GM20000 (cell line): ENCODE measurements at places on chromosomes 3 and 15.

DNA sequence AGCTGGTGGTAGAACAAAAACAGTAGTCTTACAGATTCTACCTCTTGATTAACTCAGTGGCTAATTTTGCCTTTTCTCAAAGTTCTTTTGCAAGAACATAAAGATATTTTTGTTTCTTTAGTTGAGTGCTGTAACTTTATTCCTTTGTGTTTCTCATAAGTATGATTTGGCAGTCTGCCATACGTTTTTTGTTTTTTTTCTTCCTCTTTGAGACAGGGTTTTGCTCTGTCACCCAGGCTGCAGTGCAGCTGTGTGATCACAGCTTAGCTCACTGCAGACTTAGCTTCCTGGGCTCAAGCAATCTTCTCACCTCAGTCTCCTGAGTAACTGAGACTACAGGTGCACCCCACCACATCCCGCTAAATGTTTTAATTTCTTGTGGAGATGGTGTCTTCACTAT lies 22.4 kb downstream of the B3GNT5 start:
- no peak for DNase-seq

- no peak for DNase-seq
Measured at GRCh38 chr3:81095956-81096355, 665.5 kb downstream of the GBE1 start.

DNA sequence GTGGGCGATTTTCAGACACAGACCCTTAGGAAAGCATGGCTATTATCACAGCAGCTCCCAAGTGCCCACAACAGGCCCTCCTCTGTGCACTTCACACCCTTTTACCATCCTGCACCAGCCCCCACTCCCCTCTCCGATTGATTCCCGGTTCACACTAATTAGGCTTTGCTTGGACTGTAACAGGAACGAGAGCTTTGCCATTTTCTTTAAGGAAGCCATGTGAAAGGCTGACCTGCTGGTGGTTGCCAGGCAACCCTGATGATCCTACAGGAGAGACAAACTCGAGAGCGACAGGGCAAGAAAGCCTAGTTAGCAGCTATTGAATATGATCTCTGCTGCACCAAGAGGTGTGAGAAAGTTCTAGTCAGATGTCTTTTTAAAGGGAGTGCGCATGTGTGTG lies 28.2 kb upstream of the DET1 start:
- no peak for DNase-seq

DNA sequence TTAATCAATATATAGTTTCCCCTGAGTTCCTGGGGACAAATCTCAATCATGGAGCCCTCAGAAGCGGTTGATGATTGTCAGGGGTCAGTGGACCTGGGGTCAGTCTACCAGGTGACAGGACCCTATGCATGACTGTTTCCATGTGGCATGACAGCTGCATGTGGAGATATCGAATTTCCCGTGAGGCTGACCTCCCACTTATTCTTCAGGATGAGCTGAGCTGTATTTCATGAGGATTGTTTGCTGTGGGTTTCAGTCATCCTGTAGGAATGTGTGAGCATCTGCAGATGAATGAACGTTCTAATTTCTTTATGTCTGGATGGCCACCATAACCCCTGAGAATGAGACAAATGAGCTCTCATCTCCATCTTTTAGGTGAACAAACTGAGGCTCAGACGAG lies 93.0 kb upstream of the HES1 start:
- no peak for DNase-seq

DNA sequence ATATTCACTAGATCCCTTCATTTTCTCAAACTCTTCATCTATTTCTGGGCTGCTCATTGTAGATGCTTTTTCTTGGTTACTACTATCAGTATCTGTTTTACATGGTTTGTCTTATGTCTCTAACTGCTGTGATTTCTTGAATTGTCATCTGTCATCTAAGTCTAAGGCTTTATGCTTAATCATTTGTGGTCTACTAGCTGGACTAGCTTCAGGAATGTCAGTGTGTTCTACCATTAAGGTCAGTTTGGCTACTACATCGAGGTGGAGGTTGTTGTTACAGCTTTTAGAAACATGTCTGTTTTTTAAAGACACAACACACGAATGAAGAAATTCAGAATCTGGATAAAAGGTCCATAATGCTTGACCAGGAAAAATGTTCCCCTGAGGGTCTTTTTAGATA lies 82.2 kb downstream of the ABI3BP start:
- DNase-seq = no peak

- DNase-seq = no peak
Measured at GRCh38 chr3:62169906-62170660, 203.3 kb downstream of the FEZF2 start.

DNA sequence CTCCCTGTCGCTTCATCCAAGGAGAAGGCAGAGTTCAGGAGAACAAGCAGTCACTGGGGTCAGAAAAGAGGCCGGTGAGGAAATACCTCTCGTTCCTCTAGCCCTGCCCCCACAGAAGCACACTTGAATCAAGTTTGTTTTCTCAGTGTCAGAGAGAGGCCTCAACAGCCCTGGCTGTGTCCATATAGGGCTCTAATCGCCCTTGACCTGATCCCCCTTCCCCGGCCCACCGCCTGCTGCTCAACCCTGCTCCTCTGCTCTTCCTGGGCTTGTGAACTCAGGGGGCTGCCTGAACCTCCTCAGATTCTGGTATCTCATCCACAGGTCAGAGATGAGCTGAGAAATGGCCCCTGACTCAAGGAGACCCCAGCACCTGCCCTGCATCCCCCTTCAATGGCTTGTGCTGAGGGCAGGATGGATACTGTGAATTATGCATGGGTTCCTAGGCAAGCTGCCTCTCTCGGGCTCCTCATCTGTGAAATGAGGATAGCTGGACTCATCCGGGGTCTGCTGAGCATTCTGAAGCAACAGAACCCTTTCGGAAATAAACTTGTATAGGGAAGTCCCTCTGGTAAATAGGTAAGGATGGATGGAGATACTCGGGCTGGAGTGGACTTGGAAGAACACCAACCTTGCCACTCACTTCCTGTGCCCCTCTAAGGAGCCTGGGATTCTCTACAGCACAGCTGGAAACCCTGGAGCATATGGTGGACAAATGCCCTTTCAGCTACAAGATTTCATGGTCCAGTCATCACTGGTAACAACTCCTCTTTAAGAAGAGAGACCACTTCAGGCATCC lies 147.5 kb downstream of the STT3B start:
- DNase-seq = no peak

- DNase-seq = no peak
Measured at GRCh38 chr3:197701841-197702240, 34.9 kb downstream of the RUBCN start.

- DNase-seq = no peak
Measured at GRCh38 chr3:169212086-169212485, 451.4 kb downstream of the MECOM start.

GRCh38 chr15:66834881-66835878 lies 133.1 kb downstream of the SMAD6 start:
- DNase-seq = no peak

- DNase-seq = no peak
Measured at GRCh38 chr3:141940194-141940776, 63.8 kb downstream of the ATP1B3 start.

DNA sequence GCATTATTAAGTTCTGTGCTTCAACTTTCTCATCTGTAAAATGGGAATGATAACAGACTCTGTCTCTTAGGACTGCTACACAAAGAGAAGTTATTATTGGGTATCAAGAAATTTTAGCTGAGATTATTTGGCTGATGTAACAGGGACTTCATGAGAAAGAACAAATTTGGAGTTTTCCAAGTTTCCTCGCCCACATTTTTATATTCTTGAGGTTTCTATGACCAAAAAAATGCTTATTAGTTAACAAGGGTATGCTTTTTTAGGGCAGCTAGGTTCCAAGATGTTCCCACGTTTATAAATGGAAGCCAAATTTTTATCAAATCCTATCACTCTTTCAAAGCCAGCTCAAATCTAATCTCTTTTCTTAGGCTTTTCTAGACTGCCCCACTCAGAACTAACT lies 50.6 kb upstream of the C3orf80 start:
- no peak for DNase-seq

GRCh38 chr3:35733341-35733740 lies 94.0 kb downstream of the ARPP21 start:
- DNase-seq = no peak

GRCh38 chr15:70033529-70034140 lies 64.1 kb downstream of the TLE3 start:
- DNase-seq = no peak

- DNase-seq = no peak
Measured at GRCh38 chr3:69413551-69414207, 27.8 kb upstream of the FRMD4B start.

DNA sequence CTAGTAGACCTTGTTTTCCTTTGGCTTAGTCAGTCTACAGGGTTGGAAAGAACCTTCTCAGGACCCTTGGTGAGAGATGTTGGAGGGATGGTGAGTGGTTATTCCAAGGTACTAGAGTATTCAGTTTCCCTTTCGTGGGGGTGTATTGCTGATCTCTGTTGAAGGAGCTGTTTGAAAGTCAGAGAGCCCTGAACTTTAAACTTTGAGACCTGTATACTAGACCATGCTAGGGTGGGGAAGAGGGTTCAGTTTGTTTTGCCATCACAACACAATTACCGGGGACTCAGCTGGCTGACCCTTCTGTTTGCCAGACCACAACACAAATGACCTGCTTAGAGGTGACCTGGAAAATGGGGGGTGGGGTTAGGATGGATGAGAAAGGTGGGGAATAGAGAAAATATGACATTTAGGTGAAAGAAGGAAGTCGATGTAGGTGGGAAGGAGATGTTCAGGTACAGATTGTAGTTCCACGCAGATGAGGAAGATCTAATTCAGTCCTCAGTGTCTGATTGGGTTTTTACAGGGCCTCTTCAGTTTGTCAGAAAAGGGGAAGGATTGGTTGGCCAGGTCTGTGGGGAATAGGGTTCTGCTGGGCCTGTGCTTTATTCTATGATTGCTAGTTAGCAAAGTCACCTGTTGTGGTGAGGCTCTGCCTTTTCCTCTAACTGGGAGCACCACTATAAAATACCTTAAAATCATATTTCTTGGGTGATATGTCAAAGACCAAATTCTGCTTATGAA lies 6.8 kb downstream of the UBE2E2 start:
- no peak for DNase-seq

- peak; percentile 80 for DNase-seq
Measured at GRCh38 chr3:42654331-42655201, 1.1 kb downstream of the ZBTB47 start.

GRCh38 chr3:140004271-140004670 lies 69.3 kb downstream of the CLSTN2 start:
- no peak for DNase-seq

GRCh38 chr15:24940236-24940635 lies 14.6 kb upstream of the SNRPN start:
- no peak for DNase-seq

DNA sequence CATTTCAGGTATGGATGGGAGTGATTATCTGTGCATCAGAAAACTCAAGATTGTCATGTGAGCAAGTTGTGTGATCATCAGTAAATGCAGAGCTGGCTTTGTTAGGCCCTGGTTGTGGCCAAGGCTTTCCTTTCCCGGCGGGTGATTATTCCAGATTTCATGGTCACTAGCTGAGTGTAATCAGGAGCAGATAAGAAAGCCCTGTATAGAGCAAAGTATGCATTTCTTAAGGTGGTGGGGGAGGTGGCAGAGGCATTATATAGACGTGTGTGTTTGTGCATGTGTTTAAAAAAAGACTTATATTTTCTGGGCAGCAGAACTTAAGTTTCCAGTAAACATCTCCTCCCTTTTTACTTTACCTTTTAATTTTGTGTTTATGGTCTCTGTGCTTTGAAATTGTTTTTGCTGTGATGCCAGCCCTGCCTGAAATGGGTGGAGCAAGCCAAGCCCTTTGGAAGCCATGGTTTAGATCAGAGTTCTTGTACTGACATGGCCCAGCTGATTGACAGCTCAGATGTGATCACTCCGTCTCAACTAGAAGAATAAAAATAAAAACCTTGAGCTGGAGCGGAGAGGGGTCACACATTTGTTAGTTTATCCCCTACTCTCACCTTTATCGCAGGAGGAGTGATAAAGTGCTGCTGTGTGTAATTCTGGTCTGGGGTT lies 22.2 kb downstream of the SMAD3 start:
- no peak for DNase-seq

- DNase-seq = no peak
Measured at GRCh38 chr3:195446359-195446758, 3.5 kb upstream of the ACAP2 start.

GRCh38 chr3:101828691-101829436 lies 20.4 kb upstream of the NFKBIZ start:
- no peak for DNase-seq

DNA sequence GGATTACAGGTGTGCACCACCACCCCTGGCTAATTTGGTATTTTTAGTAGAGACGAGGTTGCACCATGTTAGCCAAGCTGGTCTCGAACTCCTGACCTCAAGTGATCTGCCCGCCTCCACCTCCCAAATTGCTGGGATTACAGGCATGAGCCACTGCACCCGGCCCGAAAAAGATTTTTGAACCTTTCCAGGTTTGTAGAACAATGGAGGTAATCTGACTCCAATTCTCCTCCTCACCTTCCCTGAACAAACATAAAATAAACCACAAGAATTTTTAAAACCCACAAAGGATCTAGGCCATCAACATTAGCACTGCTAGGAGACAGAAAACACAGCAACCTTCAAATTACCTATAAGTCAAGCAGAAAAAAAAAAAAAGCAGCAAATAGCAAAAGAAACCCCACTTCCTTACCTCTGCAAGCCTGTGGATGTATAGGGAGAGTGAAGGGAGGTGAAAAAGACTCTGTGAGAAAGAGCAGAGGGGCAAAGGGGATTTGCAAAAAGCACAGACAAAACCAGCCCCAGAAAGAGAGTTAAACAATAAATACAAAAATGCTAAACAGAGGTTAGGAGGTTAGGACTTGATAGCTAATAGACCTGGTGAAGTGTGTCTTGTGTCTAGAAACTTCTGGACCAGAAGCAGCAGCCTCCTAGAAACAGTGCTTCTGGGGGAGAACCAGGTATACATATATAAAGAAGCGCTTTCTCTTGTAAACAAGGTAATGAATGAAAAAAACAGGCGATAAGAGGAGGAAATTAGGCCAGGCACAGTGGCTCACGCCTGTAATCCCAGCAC lies 32.1 kb downstream of the TFDP2 start:
- no peak for DNase-seq

- DNase-seq = no peak
Measured at GRCh38 chr3:113174801-113175485, 36.4 kb upstream of the BOC start.

DNA sequence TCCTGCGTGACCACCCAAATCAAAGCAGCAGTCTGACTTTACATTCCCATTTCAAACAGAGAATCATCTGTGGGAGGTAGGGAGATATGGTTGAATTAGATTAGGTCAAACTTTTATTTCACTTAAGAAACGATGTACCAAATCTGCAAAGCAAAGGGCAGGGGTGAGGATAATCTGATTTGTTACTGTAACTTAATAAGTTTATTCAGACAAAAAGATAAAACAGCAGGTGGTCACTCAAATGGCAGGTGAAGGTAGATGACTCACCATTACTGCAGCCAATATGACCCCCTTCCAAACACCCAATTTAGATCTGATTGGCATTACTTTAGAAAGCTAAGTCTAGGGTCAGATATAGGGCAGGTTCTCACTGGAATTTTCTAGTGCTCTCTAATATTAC lies 651.0 kb upstream of the NAALADL2 start:
- no peak for DNase-seq

GRCh38 chr3:196140224-196140623 lies 58.3 kb upstream of the TFRC start:
- peak; percentile 47 for DNase-seq

GRCh38 chr15:78340231-78341056 lies at the start of gene CRABP1:
Gene CRABP1 (plus strand): TSS chr15:78340353. CDS start chr15:78340429, 76 bp downstream.
- DNase-seq = no peak
